GM19239 (cell line): ENCODE measurements at places on chromosomes 4 and X.

DNA sequence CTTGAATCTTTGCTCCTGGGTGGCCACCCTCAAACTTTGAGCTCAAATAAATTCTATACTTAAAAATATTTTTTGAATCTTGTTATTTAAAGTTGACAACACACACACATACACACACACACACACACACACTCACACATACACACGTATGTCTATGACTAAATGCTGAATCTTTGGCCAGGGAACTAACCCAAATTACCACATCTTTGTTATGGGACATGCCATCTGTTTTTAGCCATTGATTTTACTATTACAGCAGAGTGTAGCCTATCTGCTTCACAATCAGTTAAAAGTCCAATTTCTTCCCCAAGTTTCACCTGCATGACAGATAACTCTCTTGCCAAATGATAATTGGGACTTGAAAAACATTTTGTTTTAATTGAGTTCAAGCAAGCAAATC, 45.0 kb upstream of the USP46 start:
- DNase-seq: no peak

GRCh38 chrX:32745323-32745722, 466.0 kb downstream of the DMD start:
- no peak for DNase-seq

DNA sequence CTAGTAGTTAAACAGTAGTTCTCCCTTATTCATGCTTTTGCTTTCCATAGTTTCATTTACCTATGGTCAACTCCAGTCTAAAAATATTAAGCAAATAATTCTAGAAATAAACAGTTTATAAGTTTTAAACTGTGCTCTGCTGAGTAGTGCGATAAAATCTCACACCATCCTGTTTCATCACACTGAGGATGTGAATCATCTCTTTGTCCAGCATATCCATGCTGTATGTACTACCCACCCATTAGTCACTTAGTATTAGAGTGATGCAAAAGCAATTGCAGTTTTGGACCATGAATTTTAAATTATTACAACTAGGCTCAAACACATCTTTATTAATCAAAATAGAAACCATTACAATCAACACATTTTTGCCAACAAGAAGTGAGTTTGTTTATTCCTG, 187.4 kb downstream of the TEX13C start:
- DNase-seq: no peak

DNA sequence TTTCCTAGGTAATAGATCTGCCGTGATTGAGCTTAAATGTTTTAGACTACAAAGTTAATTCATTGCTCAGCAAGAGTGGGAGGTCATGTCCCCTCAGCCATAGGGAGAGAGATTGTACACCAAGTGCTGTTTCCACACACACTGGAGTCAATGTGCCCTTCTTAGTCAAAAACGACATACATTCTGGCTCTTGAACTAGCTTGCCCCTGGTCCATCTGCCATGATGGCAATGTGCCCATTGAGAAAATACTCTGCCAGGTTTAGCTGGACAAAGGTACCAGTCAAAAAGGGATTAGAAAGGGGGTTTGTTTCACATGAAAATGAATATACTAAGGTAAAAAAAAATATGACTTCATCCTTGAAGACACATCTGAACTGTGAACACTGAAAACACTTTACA, 377.1 kb upstream of the ADGRL3 start:
- DNase-seq: no peak

DNA sequence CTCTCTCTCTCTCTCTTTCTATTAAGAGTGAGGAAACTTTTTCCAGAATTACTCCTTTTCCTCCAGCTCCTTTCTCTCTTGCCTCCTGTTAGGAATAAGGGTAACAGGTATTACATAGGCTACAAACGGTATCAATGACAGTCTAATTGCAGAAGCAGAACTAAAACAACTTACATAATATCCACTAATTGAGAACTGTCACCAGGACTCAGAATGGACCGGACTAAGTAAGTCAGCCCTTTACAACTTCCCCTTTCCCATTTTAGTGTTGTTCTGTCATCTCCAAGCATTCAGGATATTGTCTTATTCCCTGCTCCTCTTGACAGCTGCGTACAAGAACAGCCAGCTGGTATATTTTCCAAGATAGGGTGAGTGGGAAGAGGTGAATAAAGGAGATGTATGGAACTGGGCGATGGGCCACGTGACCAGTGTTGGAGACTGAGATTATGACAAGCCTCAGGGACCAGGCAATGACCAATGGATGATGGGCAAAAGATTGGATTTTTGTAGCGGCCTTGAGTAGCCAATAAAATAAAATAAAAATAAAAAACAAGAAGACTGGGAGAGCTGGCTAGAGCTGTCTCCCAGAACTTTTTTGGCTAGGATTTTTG, 2.3 kb upstream of the FNIP2 start:
- no peak for DNase-seq

DNA sequence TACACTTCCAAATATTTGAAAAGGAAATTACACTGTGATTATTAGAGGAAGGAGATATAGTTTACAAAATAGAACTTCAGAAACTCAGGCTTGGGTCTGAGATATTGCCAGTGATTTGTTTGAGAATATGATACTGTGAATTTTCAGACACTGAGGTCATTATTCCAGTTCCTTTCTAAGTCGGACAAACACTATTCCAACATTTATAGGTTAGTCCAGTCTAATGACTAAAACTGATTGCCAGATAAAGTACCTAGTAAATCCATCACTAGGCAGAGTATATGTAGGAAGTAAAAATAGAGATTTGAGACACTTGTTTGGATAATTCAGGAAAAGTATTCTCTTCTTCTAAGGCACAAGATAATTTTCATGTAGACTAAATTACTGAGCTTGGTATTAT, 13.2 kb downstream of the MTTP start:
- no peak for DNase-seq
